ENCODE measurements at places on chromosomes 4 and X.

GRCh38 chr4:22414833-22415232 lies 101.0 kb downstream of the ADGRA3 start:
- DNase-seq: no peak

GRCh38 chr4:24394041-24394440 lies 190.3 kb downstream of the DHX15 start:
- no peak for DNase-seq

DNA sequence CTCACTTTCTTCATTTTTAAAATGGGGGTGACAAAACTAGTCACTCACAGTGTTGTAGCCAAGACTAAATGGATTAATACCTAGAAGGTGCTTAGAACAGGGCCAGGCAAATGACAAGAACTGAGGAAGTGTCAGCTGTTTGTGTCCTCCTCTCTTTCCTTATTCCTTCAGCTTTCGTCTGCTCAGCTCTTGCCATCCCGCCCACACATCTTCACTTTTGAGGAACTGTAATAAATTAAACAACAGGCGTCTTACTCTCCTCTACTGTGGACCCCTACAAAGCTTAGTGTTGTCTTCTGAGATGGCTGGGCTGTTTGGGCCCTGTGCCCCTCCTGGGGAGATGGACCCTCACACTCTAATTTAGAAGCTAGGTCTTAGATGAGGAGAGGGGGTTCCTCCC lies 2.7 kb downstream of the HPSE start:
- no peak for DNase-seq

GRCh38 chrX:141176586-141177451 lies at the start of gene LDOC1:
Gene LDOC1 (minus strand): TSS chrX:141177129. CDS start chrX:141177021, 108 bp downstream.
- peak; percentile 76 for DNase-seq

GRCh38 chr4:53702334-53703266 lies 111.3 kb upstream of the LNX1 start:
- peak; percentile 90 for DNase-seq

GRCh38 chrX:134734466-134734952 lies 76.2 kb upstream of the PLAC1 start:
- DNase-seq: no peak

GRCh38 chr4:6779667-6780565 lies 2.6 kb upstream of the KIAA0232 start:
- no peak for DNase-seq

- DNase-seq: no peak
Measured at GRCh38 chr4:2151544-2151943, 90.4 kb downstream of the HAUS3 start.

- DNase-seq: peak; percentile 77
Measured at GRCh38 chrX:119753639-119754257, 4.6 kb upstream of the SOWAHD start.

DNA sequence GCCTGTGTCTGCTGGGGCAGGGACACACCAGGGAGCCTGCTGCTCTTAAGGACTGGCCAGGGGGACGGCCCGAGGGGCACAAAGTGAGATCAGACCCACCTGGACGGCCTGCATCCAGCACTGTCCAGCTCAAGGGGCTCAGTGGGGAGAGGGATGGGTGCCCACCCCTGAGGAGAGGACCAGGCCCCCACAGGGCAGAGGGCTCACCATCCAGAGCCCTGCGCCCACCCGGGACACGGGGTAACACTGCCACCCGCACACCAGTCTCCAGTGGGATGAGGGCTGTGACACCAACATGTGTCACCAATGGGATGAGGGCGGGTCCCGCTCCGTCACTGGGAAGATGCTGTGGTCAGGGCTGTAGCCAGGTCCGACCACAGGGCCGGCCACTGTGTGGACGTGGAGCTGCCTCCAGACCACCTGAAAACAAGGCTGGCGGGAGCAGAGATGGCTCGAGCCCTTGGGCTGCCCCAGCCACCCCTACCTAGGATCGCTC lies 13.2 kb downstream of the DGKQ start:
- no peak for DNase-seq

DNA sequence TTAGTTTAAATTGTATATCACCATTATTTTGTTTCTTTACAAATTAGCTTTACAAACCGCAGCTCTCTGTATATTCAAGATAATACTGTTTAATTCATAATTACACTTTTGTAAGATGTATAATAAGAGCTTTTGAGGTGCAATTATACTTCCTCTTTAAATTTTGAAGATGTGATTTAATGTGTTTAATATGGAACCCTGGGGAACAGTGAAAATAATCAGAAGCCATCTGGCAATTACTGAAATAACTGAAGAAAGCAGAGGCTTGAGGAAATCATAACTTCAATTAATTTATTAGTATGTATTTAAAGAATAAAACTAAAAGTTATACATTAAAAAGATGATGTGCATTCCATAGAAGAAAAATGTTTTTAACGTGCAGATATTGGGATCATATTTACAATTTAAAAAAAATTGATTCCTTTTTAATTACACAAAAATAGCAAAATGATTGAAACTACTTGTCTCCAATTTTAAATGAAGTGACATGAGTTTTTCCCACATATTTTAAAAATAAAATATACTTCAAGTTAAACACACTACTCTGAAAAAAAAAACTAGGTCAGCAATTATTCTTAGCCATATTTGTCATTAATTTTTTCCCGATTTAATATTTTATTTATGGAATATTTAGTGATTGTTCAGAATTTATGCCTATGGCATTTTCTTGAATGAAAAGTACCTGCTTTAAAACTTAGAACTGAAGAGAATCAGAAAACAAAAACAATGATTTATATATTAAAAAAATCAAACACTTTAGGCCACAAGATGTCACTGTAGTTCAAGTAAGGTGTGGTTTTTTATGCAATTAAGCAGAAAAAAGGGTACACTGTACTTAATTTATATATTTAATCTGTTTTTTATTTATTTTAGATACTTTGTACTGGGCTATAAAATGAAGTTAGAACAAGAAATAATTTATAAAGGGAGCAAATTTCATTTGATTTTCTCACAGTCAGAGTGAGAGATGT lies 942.7 kb upstream of the NDST4 start:
- peak; percentile 42 for DNase-seq

DNA sequence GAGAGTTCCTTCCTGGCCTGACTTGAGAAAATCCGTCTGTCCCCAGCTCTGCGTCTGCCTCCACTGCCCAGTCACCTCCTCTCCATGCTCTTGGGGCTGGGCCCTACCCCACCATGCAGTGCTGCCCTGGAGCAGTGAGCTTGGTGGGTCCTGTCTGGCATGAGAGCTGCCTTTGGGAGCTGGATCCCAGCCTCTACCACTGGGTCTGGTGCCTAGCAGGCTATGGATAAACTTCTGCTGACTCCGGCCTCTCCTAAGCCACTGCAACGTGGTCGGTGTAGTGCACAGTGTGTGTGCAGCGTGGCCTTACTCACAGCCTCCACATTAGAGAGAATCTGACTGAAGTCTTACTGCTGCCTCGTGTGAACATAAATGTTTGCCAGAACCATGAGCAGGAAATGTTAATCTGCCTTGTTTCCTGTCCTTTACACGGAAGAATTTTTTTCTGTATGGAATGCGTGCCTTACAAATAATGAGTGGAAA lies 47.6 kb downstream of the HTT start:
- DNase-seq: no peak

DNA sequence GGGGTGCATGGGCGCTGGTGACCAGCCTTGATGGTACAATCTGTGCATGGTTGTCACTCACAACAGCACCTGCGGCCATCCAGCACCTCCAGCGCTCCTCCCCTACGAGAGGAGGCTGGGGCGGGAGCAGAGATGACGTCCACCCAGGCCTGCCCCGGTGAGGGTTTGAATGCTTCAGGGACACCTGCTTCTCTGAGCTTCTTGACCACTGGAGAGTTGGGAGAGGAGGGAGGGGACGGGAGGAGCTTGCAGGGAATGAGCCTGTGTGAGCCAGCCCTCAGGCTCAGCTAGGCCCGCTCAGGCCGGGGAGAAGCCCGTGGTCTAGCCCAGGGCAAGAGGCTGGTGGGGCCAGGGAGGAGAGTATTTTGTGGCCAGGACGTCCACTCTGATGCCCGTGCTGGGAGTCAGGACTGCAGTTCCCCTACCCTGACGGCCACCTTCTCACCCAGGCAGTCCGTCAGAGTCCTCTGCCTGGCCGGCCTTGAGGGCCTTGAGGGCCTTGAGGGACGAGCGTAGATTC lies 59.2 kb downstream of the CPZ start:
- DNase-seq: no peak

Measured in MM.1S (cell line).